Upper lobe of right lung (tissue), 1 donor: ENCODE measurements at places on chromosomes 11 and 22. TPM values are rescaled to one million over a fixed set of nuclear protein-coding genes. Genes with fewer than 3 reads are reported as not detected.

GRCh38 chr11:116687458-116688201, 85.2 kb downstream of the BUD13 start:
- no peak for DNase-seq

DNA sequence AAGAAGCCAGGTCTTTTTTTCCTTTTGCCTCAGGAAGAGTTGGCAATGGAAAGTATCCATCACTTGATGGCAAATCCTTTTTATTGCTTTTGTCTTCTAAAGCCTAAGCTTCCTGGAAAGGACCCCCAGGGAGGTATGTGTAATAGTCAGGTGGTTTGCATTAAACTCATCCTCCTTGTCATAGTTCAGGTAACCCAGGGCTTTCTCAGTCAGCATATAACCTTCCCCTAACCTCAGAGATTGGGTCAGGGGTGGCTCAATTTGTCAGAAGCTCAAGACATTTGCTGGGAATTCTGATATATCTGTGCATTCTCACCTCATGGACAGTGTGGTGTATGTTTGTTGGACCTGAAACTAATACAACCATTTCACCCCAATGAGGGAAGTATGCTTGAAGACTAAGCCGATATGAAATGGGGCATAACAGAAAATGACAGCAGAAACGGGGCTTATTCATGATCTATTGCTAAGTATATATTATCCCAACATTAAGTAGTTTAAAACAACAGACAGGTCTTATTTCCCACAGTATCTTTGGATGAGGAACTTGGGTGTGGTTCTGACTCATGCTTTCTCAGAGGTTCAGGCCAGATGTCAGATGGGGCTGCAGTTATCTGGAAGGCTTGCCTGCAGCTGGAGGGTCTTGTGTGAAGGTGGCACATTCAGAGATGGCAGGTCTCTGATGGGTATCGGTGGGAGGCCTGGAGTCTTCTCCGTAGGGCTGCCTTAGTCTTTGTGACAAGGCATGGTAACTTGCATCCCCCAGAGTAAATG, 135.8 kb upstream of the SPON1 start:
- DNase-seq: no peak

DNA sequence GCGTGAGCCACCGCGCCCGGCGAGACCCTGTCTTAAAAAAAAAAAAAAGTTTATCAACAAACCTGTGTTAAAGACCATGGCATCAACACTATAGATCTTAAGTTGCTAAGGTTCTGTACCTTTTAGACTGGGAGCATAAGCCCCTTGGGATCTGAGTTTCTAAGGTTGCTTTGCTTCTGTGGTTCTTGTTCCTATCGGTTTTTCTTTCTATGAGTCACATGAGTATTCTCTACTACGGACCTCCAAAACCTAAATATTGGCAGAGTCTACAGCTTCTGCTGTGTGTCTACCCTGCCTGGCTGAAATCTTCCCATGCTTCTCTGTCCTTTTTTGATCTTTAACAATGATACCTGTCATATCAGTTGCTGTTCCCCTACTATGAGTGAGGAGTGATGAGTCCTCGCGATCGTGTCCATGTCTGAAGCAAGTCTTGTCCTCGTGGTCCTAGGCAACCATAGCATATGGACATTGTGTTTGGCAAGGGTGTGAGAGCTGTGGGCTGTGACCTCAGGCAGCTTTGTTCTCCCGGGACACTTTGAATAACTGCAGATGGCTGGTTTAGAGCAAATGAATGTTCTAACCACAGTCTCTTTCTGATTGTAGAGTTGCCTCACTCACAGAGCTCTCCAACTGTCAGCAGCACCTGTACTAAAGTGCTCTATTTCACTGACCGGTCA, 9.0 kb upstream of the DLAT start:
- no peak for DNase-seq

GRCh38 chr11:130448039-130448415, 418 bp upstream of the ADAMTS15 start:
- DNase-seq: no peak

DNA sequence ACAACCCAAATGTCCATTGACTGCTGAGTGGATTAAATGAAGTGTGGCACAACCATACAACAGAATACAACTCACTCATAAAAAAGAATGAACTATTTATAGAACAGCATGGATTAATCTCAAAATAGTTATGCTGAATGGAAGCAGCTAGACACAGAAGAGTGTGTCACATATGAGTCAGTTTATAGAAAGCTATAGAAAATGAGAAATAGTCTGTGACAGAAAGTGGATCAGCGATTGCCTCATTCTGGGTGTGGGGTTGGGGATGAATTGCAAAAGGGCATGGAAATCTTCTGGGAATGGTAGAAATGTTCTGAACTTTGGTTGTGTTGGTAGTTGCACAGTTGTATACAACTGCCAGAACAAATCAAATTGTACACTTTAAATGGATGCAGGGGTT, 37.4 kb downstream of the PRR5L start:
- no peak for DNase-seq

- no peak for DNase-seq
Measured at GRCh38 chr22:17873804-17874203, 99.5 kb upstream of the BID start.

DNA sequence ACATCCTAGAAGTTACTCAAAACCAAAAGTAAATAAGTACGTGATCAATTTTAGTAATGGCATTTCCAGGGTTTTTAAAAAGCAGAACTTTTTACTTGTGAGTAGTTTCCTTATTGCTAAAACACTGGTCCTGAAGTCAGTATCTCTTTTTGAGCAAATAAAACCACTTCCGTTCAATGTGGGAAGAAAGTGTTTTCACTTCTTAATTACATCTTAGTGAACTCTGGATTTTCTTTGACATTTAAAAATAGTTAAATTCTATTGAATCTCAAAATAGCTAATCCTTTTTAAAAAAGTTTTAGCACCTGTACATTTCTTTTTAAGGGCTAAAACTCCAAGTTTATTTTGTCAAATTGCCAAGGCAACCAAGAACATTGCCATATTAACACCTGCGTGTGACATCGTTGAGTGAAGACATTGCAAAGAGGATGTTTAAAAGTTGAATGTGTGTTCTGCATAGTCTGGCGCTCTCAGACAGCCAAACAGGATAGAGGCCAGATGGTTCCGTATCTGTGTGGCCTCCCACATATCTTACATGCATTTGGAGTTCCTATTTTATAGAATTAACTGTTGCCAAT, 17.2 kb upstream of the OR5B21 start:
- DNase-seq: no peak

DNA sequence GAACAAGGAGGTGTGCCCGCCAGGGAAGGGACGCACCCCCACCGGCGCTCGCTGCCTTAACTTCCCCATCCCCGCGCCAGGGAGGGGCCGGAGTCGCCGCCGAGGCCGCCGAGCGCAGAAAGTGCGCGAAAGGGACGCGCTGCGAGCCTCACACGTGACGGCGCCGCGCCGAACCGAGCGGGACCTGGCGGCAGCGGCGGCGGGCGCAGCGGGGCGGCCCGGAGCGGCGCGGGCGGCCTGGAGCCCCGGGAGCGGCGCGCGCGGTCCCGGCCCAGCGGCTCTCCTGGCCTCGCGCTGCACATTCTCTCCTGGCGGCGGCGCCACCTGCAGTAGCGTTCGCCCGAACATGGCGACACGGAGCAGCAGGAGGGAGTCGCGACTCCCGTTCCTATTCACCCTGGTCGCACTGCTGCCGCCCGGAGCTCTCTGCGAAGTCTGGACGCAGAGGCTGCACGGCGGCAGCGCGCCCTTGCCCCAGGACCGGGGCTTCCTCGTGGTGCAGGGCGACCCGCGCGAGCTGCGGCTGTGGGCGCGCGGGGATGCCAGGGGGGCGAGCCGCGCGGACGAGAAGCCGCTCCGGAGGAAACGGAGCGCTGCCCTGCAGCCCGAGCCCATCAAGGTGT, at the start of gene SORL1:
TSS of gene SORL1 (plus strand) at position 329 of the 623 bp plus-strand sequence. CDS start at position 347, 18 bp downstream.
- DNase-seq: peak; percentile 91

The PGA4 gene
- total RNA-seq: 0.67 TPM

GRCh38 chr11:48900131-48900800, 83.4 kb downstream of the TRIM51G start:
- DNase-seq: peak; percentile 49

The MS4A15 gene
- total RNA-seq: 147 TPM

The SERPING1 gene
- 490 TPM for total RNA-seq
